ENCODE measurements at places on chromosomes 4 and X.

GRCh38 chrX:150880808-150881165, 17.7 kb downstream of the CD99L2 start:
- no peak for DNase-seq

DNA sequence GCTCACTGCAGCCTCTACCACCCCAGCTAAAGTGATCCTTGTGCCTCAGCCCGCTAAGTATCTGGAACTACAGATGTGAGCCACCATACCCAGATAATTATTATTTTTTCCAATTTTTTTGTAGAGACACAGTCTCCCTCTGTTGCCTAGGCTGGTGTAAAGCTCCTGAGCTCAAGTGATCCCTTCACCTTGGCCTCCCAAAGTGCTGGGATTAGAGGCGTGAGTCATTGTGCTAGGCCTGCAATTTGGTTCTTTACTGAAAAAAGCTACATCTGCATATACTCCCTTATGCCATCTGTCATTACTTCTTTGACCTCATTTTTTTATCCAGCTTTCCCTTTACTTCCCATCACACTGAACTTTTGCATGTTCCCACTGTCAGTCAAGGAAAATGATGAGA, 2012.4 kb upstream of the IGFBP7 start:
- DNase-seq = no peak

DNA sequence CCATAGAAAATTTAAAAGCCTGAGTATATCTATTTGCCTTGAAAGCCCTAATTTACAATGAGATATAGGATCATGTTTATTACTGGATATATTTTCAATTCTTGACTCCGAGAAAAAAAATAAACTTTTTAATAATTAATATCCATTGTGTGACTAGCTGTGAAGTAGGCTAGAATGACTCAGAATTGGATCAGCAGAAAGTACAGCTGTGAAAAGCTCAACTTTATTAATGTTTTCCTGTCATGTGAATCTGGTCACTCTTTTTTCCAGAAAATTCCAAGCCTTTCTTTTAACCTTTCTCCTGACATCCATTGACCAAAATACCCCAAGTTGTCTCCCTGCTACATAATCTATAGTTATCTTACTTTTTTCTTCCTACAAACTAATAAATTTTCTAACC, 171.8 kb upstream of the PACRGL start:
- DNase-seq = no peak

GRCh38 chr4:78742300-78742699, 33.9 kb upstream of the BMP2K start:
- no peak for DNase-seq

DNA sequence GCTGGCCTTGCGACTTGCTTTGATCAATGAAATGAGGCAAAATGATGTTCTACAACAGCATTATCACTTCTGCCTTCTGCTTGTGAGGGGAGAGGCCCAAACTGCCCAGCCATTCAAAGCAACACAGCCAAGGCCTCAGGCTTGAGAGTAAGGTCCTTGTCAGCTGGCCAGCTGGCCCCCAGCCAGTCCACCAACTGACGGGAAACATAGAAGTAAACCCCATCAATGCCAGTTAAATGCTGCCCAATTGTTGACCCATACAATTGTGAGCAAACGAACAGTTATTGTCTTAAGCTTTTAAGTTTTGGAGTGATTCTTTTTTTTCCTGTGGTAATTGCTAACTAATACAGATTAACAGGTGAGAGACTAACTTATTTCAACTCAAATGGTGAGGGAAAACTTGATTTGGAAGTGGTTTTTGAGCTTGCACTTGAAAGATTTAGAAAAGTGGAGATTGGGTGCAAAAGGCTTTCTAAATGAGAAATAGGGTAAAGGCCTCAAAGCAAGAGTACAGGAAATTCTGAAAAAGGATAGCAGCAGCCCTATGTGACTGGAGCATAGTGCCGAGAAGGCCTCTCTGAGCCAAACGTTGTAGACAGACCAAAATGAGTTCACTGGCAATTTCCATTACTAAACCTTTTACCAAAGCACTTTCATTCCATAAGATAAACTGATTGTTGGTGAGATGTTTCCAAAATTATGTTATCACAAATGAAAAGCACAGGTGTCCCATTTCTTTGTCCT, 66.9 kb downstream of the ARHGEF38 start:
- no peak for DNase-seq

GRCh38 chrX:154409222-154409871, at the start of gene DNASE1L1:
Gene DNASE1L1, minus strand, starts transcription at chrX:154409254. Its CDS starts 3,686 bp downstream, at chrX:154405568.
- no peak for DNase-seq

DNA sequence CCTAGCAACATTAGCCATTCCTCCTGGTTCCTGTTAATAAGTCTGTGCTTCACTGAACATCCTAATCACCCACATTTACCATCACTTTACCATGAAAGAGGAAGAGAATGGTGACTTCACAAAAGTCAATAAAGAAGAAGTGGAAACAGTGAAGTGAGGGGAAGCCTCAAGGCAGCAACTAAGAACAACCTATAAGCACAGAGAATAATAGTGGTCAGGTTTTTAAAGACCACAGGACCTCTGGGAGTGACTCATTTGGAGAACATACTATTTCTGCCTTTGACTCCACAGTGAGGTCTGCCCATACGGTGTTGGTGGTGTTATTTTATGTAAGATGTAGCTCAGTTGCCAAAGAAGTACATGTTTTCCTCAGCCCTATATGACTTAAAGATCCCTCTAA, 86.0 kb upstream of the TET2 start:
- no peak for DNase-seq

DNA sequence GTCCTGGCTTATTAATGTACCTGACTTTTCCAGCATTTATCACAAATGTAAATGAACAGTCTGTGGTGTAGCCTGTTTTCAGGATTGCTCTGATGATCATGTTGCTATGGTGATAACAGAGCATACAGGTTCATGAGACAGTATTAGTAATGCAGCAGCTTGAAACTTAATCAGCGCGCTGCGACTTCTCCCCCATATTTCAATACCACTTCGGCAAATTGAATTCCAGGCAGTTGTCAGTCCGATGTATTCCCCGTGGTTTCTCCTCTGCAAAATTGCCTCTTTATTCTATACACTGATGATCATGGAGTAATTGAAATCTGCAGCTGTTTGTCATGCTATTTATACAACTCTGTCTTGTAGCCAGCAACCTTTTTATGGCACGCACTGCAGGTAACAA, 239.3 kb downstream of the C4orf33 start:
- DNase-seq = no peak

DNA sequence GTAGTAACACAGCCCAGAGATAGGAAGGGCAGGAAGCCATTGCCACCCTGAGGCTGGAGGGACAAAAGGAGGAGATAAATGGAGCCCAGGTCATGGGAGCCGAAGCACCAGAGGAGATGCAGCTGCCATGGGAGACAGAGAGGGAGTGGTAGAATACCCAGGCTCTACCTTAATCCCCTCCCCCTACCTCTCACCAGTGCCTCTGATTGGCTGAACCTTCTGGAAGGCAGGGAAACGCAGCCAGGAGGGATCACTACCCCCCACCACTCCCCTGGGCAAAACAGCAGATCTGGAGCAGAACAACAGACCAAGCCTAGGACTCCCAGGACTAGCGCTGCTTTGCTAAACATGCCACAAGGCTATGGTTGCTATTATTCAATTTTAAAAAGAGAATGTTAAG, 114.2 kb downstream of the ZNF827 start:
- no peak for DNase-seq

DNA sequence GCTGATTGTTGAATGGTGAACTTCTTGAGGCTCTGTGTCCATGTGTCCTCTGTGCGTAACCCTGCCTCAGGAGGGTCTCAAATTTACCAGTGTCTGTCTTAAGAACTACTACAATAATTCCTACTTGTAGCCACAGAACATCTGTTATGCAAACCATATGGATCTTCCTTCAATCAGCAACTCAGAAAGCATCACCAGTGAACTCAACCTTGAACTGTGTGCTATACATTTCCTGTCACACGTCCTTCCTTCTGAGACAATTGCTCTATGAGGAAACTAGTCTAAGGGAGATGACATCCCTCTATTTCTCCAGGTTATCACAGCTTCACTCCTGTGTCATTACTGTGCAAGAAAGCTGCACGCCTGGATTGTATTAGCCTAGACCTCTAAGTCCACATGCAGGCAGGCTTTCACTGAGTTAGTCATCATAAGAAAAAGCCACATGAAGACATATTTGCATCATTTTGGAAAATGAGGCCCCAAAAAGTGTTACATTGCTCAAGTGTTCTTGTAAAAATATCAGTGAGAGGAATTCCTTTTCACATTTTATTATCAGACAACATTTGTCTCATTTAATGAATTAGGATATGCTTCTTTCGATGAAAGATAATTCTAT, 157.8 kb downstream of the AFF2 start:
- no peak for DNase-seq
